Mucosa of descending colon (tissue), 3 donors: ENCODE measurements at places on chromosomes 12 and 14.

GRCh38 chr12:101414533-101415119, 7.1 kb upstream of the ARL1 start:
- DNase-seq: peak; percentile 80

- DNase-seq: peak; percentile 61
These were observed 54.1 kb downstream of the LRP6 start for GRCh38 chr12:12212769-12213168.

DNA sequence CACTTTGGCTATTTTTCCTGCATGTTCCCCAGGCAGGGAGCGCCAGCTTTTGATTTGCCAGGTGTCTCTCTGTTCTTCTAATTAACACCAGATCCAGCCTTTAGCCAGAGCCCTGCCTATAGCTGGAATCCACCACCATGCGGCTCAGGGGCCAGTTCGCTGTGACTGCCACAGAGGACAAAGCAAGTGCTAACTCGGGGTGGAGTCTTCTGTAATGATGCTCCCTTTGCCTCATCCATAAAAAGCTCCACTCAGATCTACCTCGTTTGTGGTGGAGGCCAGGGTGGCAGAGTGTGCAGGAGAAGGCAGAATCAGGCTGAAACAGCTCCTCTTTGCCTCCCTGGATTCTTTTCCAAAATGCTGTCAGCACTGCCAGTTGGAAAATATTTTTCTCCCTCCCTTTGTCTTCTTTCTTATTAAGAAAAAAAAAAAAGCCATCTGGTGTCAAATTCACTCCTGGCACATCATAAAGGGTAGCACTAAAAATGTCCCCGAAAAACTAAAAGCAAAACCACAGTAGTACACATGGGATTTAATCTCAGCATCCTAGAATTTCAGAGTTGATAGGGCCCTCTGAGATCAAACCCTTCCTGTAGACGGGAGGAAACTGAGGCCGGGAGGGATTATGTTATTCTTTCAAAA, 18.0 kb upstream of the CTDSP2 start:
- no peak for DNase-seq

- no peak for DNase-seq
These were observed 51.7 kb upstream of the RTL1 start for GRCh38 chr14:100955201-100955600.

DNA sequence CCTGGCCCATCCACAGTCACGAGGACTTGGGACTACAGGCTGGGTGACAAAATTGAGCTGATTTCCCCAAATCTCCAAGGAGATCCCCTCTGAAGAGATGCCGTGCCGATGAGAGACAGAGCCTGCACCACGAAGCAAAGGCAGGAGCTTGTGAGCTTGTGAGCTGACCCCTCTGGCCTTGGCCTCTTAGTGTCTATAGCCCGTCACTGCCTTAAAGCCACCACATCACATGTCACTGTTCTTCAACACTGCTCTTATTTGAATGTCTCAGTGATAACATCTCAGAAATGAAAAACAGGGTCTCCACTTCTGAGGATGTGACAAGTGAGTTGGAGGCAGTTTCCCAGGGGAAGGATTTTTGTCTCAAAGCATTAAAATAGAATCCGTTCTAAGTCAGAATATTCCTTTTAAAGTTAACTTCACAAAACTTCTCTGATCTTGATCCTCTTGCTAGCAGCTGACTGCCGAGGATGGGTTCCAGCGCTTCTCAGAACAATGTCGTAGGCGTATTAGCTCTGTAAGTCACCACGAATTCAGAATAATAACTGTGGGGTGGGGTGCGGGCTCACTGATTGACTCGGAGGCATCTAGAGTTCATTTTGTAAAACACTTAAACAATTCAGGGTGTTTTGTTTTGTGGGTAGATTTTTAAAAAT, 37.5 kb downstream of the CHST11 start:
- DNase-seq: no peak

DNA sequence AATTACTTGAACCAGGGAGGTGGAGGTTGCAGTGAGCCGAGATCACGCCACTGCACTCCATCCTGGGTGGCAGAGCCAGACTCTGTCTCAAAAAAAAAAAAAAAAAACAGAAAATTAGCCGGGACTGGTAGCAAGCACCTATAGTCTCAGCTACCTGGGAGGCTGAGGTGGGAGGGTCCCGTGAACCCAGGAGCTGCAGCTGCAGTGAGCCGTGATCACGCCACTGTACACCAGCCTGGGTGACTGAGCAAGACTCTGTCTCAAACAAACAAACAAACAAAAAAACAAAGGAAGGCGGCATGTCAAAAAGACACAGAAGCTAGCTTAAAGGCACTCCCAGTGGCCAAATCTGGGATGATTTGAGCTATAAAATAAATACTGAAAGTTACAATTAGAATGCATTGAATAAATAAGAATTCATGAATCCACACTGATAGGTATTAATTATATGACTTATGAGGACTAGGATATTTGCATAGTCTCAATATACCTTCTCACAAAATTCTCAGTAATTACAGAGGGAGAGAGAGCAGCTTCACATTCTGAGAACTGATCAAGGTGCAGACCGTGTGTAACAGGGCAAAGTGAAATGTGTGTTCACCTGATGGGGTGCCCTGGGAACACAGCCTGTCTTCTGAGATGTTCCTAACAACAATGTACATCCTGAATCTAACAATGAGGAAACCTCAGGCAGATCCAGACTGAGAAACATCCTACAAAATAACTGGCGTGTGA, 42.7 kb upstream of the GPR132 start:
- DNase-seq: no peak

- no peak for DNase-seq
These were observed 34.1 kb downstream of the CHST11 start for GRCh38 chr12:104490850-104491249.

GRCh38 chr14:79369359-79370332, 841.7 kb downstream of the DIO2 start:
- DNase-seq: no peak

DNA sequence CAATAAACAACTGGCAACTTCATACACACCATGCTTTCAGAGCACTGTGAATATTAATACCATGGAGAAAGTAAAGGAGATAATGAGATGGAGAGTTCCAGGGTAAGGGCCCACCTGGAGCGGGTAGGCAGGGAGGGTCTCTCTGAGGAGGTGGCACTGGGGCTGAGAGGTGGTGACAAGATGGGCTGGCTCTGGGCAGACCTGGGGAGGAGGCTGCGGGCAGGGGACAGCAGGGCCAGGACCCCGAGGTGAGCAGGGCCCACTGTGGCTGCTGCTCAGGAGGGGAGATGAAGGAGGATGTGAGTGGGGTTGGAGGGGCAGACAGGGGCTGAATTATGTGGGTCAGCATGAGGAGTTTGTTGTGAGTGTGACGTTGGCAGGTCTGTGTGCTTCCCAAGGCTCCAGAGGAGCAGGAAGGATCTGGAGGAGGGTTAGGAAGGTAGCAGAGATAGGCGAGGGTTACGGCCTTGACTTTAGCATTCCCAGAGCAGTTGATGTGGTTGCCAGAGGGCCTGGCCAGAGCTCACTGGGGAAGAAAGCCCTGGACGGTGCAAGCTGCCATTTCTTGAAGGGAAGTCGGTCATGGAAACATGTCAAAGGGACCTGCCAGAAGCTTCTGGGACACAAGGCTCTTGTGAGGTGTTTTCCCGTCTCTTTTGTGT, 88.2 kb downstream of the CACNA1C start:
- no peak for DNase-seq

DNA sequence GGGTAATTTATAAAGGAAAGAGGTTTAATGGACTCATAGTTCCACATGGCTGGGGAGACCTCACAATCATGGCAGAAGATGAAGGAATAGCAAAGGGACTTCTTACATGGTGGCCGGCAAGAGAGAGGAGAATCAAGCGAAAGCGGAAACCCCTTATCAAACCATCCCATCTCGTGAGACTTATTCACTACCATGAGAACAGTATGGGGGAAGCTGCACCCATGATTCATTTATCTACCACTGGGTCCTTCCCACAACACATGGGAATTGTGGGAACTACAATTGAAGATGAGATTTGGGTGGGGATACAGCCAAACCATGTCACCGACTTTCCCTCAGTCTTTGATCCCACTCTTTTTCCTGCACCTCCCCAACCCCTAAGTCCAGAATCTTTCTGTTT, 12.6 kb upstream of the CTDSP2 start:
- DNase-seq: no peak

DNA sequence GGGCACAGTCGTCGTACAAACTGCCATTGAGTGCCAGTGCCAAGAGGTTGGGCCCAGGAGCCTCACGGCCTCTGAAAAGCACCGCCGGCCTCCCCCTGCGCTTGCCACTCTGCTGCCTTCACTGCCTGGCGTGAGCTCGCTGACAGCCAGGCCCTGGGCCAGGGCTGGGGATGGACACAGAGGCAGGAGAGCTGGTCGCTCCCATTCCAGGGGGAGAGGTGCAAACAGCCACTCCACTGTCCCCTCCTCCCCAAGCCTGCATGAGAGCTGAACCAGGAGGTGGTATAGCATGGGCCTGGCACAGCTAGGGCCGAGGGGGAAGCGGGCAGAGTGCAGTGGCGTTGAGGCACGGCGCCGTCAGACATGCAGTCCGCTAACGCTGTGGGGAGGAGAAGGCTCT, 4.6 kb downstream of the ADSS1 start:
- DNase-seq: no peak

DNA sequence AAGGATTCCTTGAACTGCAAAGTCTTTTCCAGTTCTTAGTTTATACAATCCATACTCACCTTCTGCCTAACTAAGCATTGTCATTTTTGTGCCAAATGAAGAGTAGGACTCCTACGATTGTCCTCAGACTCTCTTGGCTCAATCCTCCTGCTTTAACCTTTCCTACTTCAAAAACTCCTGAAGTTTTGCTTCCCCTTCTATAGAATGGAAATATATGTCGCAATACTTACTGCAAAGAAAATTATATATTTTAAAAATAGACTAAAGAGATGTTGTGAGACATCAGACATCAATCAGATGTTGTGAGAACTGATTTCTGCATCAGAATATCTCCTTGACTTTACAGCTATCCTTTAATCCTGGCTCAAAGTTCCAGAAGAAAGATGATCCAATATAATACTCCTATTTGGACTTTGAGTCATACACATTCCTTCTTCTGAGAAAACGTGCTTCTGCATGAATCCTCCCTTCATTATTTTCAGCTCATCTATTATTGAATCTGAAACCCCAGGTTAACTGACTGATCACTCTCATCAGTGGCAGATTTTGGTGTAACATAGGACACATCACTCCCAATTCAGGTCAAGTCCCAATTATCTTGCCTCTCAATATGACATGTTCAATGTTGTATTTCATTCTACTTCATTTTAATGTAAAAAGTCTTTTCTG, 48.8 kb downstream of the A2M start:
- no peak for DNase-seq

GRCh38 chr14:95920769-95921438, 44.3 kb downstream of the TUNAR start:
- no peak for DNase-seq

DNA sequence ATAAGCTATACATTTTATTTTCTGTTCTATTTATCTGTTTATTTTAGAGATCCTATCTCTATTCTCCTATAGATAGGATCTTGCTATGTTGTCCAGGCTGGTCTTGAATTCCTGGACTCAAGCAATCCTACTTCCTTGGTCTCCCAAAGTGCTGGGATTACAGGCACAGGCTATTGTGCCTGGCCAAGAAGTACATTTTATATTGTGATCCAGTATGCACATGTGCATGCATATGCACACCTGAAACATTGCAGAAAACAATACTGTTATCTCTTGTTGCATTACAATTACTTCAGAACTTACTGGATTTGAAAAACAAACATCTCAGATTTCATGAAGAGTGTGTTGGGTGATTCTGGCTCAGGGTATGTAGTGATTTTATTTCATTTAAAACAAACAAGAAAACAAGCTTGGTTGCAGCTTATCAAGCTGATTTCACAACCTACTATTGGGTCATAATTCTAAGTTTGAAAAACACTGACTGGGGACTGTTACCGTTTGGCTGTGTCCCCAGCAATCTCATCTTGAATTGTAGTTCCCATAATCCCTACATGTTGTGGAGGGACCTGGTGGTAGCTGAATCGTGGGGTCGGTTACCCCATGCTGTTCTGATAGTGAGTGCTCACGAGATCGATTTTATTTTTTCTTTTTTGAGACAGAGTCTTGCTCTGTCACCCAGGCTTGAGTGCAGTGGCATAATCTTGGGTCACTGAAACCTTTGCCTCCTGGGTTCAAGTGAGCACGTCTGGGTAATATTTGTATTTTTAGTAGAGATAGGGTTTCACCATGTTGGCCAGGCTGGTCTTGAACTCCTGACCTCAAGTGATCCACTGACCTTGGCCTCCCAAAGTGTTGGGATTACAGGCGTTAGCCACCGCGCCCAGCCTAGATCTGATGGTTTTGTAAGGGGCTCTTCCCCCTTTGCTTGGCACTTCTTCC, 31.3 kb downstream of the ERC1 start:
- DNase-seq: no peak

DNA sequence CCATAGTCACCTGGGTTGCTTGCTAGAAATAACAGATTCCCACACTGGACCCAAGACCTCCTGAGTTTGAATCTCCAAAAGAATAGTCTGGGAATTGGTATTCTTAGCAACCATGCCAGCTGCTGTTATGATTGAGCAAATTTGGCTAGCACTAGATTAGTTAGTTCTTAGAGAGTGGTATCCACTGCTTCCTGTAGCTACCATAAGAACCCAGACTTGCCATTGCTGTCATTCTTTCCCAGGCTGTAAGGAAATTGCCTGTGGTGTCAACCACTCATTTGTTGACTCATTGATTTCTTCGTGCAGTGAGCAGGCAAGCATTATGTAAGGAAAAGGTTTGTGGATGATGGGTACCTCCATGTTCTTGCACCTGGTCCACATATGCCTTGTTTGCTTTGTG, 201.8 kb upstream of the RGS6 start:
- no peak for DNase-seq

GRCh38 chr12:97300891-97301290, 161.7 kb upstream of the RMST start:
- DNase-seq: no peak

GRCh38 chr12:48157889-48158370, 615 bp upstream of the ASB8 start:
- DNase-seq: no peak

DNA sequence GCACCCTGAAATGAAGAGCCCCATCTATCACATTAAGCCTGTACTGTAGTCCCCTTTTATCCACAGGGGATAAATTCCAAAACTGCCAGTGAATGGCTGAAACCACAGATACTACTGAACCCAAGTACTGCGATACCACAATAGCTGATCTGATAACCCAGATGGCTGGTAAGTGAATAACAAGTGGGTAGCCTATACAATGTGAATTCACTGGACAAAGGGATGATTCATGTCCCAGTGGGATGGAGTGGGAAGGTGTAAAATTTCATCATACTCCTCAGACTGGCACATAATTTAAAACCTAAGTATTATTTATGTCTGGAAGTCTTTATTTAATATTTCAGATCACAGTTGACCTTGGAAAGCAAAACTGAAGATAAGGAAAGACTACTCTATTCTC, 201.3 kb downstream of the GPHN start:
- DNase-seq: no peak
